ENCODE measurements at places on chromosomes 2 and 18.
A peak's percentile ranks its signal among the peaks of the same experiment; 100 is the strongest.

- no peak for DNase-seq
These were observed 7.8 kb downstream of the MFSD2B start for GRCh38 chr2:24017711-24018110.

DNA sequence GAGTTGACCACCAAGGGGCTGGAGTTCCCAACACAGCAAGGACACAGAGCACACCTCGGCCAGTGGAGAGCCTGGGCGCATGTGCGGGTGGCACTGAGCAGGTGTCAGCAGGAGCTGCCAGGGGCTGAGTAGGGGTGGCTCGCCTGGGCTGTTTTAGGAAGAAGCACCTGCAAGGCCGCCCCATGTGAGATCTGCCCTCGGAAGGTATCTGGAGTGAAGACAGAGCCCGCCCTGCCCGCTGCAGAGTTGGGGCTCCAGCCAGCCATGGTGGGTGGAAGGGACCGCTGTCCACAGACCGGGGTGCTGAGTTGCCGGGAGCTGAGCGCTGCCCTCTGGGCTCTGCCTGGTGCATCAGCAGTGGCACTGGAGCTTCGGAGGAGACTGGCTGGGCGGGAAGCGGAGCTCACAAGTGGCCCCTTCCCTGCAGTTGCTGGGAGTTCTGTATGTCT is 35.2 kb downstream of the MTERF4 start:
- DNase-seq = no peak

GRCh38 chr2:163667064-163667887 is 68.5 kb downstream of the FIGN start:
- DNase-seq = peak; percentile 93

GRCh38 chr2:131475831-131476230 is at the start of gene TUBA3D:
TUBA3D (plus strand) TSS chr2:131476119; CDS start chr2:131476200, 81 bp downstream.
- DNase-seq = no peak

GRCh38 chr2:152622219-152622618 is 95.0 kb downstream of the PRPF40A start:
- no peak for DNase-seq
